Stimulated activated CD8-positive, alpha-beta memory T cell treated with anti-CD3 and anti-CD28 coated beads, Interleukin-2, amount 100 ng/mL, for 1 hour (primary cell): ENCODE measurements at places on chromosomes 1 and 21.

GRCh38 chr1:167995038-167995437, 58.2 kb upstream of the MPC2 start:
- no peak for DNase-seq

DNA sequence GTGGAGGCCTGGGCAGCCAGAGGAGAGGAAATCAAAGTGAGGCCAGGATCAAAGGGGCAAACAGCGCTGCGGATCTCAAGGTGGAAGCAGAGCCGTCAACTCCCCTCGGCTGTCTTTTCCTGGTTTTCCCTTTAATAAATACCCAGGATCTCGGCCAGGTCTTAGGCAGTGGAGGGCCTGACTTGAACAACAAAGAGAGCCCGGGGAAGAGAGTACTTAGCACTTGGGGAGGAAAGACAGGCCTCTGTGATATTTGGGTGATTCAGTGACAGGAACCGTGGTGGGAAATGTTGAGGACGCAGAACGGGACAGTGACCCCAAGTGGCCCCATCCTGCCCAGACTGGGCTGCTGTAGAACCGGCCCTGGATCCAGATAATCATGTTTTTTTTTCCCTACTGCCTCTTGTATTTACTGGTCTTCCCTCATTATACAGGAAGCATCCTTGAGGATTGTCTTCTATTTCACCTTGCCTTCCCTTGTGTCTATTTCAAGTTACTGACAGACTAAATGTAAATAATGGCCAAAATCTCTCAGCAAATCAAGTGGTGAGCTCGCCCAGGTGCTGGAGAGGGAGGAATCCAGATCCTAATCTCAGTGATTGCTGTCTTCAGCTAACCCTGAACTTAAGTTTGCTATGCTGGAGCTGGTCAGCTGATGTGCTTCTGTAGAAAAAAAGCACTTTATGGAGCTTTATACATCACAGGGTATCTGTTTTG, 2.8 kb upstream of the MIXL1 start:
- no peak for DNase-seq

DNA sequence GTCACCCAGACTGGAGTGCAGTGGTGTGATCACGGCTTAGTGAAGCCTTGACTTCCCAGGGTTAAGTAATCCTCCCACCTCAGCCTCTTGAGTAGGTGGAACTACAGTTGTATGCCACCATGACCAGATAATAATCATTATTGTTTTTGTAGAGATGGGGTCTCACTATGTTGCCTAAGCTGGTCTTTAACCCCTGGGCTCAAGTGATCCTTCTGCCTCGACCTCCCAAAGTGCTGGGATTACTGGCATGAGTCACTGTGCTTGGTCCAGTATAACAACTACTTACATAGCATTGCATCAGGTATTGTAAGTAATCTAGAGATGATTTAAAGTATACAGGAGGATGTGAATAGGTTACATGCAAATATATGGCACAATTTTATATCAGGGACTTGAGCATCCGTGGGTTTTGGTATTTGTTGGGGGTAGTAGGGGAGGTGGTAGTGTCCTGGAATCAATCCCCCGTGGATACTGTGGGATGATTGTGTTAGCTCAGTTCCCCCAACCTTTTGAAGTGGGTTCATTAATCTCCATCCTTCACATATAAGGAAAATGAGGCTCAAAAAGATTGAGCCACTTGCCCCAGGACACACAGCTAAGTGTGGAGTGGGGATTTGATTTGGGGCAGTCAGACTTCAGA, 61.4 kb upstream of the CNIH3 start:
- no peak for DNase-seq

DNA sequence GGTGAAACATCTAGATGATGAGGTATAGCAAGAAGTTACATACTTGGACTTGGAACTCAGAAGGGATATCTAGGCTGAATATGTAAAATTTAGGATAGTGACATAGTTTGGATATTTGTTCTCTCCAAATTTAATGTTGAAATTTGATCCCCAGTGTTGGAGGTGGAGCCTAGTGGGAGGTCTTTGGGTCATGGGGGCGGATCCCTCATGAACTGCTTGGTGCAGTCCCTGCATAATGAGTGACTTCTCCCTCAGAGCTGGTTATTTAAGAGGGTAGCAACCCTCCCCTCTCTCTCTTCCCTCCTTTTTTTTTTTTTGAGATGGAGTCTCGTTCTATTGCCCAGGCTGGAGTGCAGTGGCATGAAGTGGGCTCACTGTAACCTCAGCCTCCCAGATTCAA, 15.5 kb downstream of the ST3GAL3 start:
- DNase-seq, result no peak

DNA sequence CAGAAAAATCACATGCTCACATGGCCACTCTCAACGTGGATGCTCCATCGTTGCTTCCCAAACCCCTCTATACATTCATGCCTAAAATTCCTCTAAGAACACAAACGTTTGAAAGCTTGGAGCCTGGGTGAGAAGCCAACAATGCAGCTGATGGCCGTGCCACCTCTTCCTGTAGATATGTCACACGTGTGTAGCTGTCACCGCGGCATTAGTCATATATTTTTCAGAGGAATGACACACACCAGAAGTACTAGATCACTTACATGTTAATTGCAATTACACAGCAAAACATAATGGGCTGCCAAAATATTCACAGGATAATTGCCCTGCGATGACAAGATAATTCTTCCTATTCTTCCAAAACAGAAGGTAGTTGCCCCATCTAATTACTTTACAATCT, 112.7 kb upstream of the BACE2 start:
- DNase-seq, result no peak

DNA sequence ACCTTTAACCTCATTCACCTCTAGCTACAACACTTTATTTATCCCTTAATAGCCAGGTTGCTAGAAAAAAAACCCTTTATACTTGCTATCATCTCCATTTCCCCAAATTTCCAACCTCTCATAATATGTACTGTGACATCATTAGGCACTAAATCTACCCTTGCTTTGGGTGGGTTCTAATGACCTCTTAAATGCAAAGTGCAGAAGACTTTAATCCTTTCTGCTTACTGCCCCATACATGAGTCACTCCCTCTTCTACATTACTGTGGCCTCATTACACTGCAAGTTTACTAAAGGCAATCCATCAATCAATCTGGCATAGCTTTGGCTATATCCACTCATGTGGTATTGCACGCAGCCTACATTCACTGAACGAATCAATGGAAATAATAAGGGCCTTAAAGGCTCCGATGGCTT, 353.3 kb downstream of the SMYD3 start:
- no peak for DNase-seq

- no peak for DNase-seq
These were observed 5.9 kb downstream of the USP24 start for GRCh38 chr1:55209247-55209646.

GRCh38 chr1:111982428-111982827, 7.0 kb downstream of the KCND3 start:
- no peak for DNase-seq

DNA sequence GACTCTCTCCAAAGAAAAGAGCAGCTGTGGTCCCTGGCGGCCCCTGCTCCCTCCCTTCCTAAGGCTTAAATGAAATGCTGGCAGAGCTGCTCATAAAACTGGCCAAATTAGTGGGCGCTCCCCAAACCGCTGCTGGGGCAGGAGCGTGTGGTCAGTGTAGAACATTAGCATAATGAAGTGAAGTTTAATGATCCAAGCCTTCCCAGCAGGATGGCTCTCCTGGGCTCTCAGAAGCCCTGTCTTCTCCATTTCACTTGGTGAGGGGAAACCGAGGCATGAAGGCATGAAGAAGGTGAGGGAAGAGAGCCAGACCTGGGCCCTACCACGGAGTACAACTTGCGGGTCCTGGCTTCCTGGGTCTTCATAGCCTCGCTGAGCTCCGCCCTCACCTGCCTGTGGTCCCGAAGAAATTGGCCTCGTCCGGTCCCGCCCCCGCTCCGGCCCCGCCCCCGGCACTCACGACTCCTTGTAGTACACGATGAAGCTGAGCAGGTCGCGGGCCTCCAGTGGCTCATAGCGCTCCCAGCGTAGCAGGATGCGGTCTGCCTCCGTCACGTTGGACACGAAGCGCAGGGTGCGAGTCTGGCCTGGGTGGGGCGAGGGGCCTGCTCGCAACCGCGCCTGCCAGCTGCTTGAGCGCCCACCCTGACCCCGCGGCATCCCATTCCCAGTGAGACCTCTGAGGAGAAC, 10.3 kb downstream of the INSRR start:
- peak; percentile 31 for DNase-seq

DNA sequence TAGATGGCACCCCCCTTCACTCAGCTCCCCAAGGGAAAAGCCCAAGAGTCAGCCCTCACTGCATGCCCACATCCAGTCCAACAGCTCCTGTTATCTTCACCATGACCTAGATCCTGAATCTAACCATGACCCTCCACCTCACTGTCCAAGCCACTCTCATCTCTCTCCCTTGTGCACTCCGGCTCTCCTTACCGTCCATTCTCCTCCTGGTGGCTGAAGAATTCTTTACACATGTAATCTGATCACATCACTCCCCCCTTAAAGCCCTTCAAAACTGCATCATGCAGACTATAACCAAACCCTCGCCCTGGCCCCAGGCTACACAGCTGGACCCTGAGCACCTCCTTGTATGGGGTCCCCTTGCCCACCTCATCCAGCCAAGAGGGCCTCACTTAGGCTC, 14.0 kb upstream of the PAQR7 start:
- DNase-seq, result no peak

- no peak for DNase-seq
These were observed 37.1 kb downstream of the OSBPL9 start for GRCh38 chr1:51654000-51654399.

- DNase-seq, result no peak
These were observed 77.9 kb downstream of the ZC3H11B start for GRCh38 chr1:219534991-219535390.

GRCh38 chr21:25402134-25402961, 204.9 kb downstream of the MRPL39 start:
- no peak for DNase-seq

DNA sequence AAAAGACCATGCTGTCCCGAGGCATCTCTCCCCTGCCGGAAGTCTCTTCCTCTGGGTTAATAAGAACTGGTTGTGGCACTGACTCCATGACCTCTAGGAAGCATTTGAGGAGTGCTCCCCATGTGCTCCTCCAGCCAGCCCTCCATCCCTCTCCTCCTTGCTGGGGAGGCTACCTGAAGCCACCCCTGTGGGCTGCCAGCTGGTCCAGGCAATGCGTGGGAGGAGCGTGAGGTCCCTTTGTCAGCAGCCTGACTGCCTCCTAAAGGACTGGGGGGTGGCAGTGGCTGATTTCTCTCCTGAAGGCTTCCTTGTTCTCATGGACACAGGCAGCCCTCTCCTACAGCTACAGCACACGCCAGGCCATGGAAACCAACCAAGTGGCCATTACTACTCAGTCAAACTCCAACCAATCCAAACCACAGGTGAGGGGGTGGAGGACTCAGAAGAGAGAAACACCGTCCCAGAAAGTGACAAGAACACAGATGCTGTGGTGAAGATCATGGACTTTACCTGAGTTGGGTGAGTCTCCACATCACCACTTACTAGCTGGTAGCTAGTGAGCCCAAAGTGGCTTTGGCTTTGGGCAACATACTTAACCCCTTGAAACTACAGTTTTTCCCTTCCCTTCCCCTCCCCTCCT, 35.2 kb downstream of the NENF start:
- DNase-seq, result no peak

GRCh38 chr1:38534473-38534823, 325.1 kb downstream of the RRAGC start:
- no peak for DNase-seq

DNA sequence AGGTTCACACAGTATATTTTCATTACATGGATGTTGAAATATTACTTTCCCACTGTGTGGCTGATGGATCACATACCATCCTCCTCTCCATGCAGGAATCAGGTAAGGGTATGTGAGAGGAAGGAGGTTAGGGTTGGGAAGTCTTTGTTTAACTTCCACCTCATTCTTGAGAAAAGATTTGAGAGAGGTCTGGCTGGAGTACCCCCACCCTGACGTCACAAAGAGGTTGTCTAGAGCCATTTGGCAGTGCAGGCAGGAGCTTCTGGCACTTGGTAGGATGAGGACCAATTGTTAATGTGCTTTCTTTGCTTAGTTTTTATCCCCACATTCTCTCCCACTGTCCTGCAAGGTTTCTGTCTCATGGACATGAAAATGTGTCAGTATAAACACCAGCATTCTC, 356.6 kb downstream of the DSCAM start:
- no peak for DNase-seq

- no peak for DNase-seq
These were observed 33.8 kb downstream of the ABCA4 start for GRCh38 chr1:94087193-94087592.

DNA sequence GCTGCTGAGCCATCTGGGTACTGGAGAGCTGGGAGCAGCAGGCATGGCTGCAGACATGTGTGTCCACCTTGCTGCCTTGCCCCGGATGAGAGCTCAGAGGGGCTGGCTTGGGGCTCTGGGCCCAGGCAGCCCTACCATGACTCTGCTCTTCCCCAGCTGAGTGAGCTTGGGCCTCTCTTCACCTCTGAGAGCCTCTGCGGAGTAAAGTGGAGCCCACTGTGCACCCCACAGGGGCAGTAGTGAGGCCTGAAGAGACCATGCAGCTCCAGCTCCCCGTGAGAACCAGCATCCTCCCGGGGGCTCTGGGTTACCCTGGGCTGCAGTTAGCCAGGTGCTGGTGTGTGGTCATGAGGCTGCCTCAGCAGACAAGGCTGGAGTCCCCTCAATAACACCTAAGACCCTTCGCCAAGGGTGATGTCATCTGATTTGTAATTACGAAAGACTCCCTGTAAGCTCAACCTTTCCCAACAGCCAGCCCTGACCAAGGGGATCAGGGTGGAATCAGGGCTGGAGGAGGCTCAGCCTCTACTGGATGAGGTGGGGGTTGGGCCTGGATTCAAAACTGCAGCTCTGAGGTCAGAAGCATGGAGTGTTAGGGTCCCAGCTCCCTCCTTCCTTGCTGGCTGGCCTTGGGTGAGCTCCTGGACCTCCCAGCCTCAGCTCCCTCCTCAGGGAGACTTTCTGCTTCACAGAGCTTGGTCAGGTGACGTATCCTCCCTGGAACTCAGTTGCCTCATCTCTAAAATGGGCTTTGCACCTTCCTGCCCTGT, 308.0 kb downstream of the MATN1 start:
- DNase-seq, result no peak

GRCh38 chr1:167305706-167306277, 85.1 kb downstream of the POU2F1 start:
- DNase-seq, result no peak
